Left lobe of liver (tissue), 2 donors: ENCODE measurements at places on chromosomes 2 and 18.

- DNase-seq: no peak
These were observed 42.5 kb upstream of the SCN1A start for GRCh38 chr2:166170356-166170755.

GRCh38 chr2:46175419-46175818, 121.8 kb upstream of the EPAS1 start:
- no peak for DNase-seq

DNA sequence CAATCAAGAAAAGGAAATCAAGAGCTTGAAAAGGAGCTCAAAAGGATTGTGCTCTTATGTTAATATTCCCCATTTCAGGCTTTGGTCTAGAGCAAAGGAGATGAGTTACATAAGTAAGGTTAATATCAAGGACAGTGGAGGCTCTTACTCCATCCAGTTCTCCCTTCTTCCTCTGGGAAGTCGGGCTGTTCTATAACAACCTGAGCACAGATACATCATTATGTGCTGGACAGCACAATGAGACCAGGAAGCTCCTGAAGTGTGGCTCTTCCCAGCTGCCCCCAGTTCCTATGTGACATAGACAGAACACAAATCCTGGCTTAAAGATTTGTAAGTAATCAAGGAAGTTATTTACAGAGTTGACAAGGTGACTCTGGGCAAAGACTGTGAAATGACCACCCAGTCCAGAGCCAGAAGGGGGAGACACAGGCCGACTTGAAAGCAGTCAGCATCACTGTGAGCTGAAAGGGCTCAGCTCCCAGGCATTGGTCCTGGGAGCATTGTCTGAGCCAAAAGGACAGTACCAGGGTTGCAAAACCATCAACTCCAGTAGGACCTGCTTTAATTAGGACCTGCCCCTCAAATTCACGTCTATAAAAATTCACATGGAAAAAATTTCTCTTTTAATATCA, 917.6 kb upstream of the ACVR2A start:
- no peak for DNase-seq

DNA sequence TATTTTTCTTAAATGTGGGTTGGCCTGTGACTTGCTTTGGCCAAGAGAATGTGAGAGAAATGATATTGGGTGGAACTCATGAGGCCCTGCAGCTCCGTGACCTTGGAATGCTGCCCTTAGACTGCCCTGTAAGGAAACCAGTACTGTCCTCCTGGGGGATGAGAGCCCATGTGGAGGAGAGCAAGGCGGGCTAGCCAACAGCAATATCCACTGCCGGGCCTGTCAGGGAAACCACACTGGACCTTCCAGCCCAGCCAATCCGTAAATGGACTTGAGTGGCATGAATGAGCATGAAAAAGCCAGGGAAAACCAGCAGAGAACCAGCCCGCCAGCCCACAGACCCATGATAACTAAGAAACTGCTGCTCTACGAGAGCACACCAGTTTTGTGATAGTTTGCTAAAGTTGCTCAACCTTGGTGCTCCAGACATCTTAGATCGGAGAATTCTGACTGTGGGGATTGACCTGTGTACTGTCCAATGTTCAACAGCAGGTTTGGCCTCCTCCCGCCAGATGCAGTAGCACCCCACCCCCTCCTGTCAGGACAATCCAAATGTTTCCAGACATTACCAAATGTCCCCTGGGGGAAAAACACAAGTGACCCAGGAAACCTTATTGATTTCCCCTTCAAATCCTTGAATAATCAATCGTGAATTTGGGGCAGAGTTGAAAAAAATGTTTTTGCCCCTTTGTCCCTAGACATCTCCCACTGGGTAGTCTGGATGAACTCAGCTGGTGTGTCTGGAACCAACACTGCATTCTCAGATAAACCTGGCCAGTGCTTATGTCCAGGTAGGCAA, 27.2 kb downstream of the ALPK2 start:
- DNase-seq: peak; percentile 88

- no peak for DNase-seq
These were observed 229.5 kb upstream of the ZC3H15 start for GRCh38 chr2:186256540-186256939.

DNA sequence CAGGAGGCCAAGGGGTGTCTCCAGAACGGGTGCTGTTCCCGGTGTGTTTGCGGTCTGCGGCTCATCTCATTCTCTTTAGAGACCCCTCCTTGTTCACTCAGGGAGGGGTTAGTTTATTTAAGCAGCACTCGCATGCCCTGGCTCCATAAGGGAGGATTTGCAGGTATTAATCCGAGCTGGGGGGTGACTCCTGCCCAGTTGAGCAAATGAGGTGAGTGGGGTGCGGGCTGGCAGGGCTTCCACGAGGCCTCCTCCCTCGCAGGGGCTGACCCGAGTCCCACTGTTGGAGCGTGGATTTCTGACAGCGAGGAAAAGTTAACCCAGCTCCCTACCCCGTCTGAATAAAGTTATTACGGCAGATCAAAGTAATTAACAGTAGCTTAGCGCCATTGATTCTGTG, 371.8 kb upstream of the SALL3 start:
- DNase-seq: no peak

- DNase-seq: no peak
These were observed 39.1 kb upstream of the NABP1 start for GRCh38 chr2:191638802-191639172.

- DNase-seq: no peak
These were observed 83.2 kb upstream of the UNC80 start for GRCh38 chr2:209688385-209688784.

GRCh38 chr2:77479895-77480294, 42.3 kb downstream of the LRRTM4 start:
- no peak for DNase-seq

- no peak for DNase-seq
These were observed 186.9 kb downstream of the ZFP36L2 start for GRCh38 chr2:43039376-43040080.
